SHP77 treated with DMSO at 0.1 percent for 48 hours (cell line): ENCODE measurements at places on chromosomes 6 and 20.

- peak; percentile 88 for DNase-seq
Observed at GRCh38 chr20:8756410-8756809, 312.5 kb upstream of the PLCB4 start.

- DNase-seq: no peak
Observed at GRCh38 chr20:44733341-44734069, 12.2 kb upstream of the KCNK15 start.

GRCh38 chr6:39416026-39416425 is 93.5 kb upstream of the KCNK16 start:
- no peak for DNase-seq

- DNase-seq: no peak
Observed at GRCh38 chr20:62896526-62896925, 29.8 kb downstream of the DIDO1 start.

DNA sequence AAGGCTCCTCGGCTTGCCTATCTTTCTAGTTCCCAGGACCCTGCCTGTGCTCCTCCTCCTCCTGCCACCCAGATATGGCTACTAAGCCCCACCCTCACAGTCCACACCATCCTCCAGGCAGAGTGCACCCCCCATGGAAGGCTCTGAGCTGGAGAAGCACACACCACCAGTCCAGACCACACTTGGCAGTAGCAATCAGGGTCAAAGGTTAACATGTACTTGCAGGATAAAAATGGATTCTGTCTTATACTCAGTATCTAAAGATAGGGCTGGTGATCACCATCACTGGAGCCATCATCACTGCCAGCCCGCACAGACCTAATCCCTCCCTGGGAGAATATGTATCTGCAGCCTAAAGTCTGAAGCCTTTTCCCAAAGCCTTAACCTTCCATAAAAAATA is 83.4 kb downstream of the PRKN start:
- DNase-seq: no peak

- no peak for DNase-seq
Observed at GRCh38 chr6:90135667-90136066, 161.0 kb downstream of the BACH2 start.

DNA sequence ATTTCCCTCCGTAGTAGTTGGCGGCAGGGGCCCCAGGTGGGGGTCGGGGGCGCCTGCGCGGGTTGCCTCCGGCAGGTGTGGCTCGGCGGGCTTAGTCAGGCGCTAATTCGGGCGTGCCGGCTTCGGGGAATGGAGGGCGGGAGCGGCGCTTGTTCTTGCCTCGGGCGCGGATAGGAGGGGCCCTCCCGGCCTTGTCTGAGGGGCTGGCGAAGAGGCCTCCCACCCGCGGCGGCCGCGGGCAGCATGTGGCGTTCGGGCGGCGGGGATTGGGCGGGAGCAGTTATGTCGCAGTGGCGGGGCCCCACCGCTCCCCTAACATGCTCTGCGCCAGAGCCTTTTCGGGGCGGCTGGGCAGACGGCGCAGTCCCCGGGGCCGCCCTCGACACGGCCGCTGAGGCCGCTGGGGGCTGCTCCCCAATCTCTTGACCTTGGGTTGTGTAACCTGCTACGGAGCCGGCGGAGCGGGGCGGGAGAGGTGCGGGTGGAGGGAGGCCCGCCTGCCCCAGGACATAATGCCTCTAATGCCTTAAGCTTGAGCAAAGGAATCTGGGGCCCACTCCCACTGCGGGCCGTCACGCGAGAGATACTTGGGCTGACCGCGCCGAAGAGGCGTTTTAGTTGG is 1.1 kb downstream of the AMD1 start:
- DNase-seq: no peak

GRCh38 chr6:70281923-70282311 is 21.0 kb downstream of the COL9A1 start:
- DNase-seq: no peak

- DNase-seq: no peak
Observed at GRCh38 chr20:63908008-63908682, 13.2 kb downstream of the DNAJC5 start.

- no peak for DNase-seq
Observed at GRCh38 chr20:37365760-37366638, 20.1 kb downstream of the SRC start.

GRCh38 chr20:56299362-56299761 is 50.8 kb downstream of the MC3R start:
- no peak for DNase-seq

DNA sequence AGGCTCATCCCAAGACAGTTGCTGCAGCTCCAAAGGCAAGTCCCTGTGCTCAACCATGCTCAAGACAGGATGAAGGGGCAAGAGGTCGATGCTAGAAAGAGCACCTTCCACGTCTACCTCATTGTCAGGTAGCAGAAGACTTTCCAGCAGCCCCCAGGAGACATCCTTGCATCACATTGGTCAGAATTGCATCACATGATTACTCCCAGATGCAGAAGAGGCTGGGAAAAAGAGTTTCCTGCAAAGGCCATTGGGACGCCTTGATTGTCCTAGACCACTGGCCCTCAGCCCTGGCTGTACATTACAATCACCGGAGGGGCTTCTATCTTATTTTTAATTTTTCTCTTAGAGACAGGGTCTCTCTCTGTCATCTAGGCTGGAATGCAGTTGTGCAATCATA is 17.3 kb upstream of the ZNF334 start:
- no peak for DNase-seq

DNA sequence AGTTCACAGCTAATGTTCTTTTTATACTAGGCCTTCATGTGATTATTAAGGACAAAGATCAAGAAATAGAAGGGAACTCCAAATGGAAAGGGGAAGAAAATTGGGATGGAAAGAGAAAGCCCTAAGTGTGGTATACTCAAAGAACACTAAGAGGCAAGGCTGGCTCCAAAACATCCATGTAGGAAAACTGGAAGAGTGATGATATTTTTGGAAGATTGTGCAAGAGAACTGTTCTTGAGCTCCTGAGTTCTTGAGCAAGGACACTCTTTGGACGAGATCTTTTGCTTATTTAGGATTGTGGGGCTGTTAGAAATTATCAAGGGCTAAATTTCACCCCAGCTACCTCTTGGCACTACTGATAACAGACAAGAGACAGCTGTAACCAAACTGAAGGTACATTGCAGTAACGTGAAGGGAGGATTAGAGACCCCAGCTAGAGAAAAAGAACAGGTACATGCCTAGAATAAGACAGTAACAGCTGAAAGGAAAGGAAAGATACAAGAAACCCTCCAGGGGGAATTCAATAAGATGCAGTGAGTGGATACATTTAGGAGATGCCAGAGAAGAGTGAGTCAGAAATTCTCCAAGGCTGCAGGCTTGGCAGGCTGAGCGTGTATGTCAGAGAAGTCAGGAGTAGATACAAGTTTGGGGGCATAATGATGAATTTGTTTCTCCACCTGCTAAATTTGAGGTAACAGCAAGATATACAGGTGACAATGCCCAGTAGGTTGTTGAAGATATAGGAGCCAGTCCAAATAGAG is 69.7 kb downstream of the CBLN4 start:
- DNase-seq: no peak

DNA sequence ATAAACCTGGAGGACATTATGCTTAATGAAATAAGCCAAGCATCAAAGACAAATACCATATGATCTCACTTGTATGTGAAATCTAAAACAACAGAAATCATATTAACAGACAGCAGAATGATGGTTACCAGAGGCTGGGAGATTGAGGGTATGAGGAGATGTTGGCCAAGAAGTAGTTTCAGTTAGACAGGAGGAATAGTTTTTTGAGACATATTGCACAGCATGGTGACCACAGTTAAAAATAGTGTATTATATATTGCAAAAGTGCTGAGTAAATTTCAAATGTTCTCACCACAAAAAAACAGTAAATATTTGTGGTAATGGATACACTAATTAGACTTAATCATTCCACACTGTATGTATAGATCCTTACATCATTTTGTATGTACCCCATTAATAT is 1.8 kb downstream of the GABRR1 start:
- no peak for DNase-seq

DNA sequence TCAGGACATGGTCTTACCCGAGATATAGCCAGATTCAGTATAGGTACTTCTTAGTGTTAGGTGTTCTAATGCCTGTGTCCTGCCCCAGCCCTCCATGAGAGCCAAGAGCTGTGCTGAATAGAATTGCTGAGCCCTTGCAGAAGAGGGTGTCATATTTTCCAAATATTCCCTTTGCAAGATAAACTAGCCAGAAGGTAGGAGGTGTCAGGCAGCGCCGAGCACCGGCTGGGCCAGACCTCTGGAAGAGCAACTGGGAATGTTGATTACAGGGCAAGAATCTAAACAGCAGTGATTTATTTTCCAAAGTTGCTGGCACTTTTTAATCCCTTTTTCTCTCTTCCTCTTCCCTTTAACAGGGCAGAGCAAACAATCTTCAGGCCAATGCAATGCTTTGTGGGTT is 37.1 kb upstream of the EZR start:
- DNase-seq: no peak

- DNase-seq: no peak
Observed at GRCh38 chr20:34703424-34704176, 544 bp upstream of the TP53INP2 start.

DNA sequence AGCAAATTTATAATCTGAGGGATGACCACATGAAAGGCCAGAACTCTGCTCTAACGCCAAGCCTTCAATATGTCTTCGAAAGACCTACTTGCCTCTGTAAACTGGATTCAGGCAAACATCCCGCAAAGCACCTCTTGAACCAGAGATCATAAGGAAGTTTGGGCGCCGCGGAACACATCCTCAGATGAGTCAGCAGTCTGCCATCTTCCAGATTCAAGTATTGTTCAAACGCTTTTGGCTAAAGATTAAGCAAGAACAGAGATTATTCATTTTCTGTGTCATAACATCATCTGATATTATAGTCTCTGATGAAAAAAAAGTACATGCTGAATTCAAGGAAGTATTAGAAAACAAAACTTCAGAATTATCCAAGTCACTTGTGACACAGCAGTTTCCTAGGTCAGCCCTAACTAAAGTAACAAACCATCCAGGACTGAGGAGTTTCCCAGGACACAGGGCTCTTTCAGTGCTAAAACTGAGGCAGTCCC is 20.8 kb downstream of the TBC1D7 start:
- no peak for DNase-seq

DNA sequence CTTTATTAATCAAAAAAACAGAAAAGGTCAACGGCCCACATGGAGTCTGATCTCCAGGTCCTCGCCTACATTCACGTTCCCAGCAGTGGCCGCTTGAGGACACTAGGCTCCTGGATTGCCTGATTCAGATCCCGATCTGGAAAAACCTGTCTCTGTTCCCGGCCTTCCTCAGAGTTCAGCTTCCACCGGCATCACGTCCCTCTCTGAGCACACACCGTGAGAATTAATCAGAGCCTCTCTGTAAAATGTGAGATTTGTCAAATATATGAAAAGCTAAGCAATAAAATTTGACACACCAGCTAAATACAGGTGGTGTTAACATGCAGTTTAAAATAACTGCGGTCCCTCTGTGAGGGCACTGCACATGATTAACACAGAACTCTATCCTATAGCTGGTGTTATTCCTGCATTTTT is 122.8 kb upstream of the COL21A1 start:
- DNase-seq: peak; percentile 70

GRCh38 chr20:57566399-57566798 is 5.5 kb downstream of the PCK1 start:
- no peak for DNase-seq

GRCh38 chr20:41316602-41317545 is 657 bp downstream of the ZHX3 start:
- no peak for DNase-seq

GRCh38 chr6:28653876-28654275 is 128.2 kb downstream of the GPX5 start:
- DNase-seq: no peak

GRCh38 chr6:112321941-112322424 is 25.1 kb upstream of the RFPL4B start:
- no peak for DNase-seq

DNA sequence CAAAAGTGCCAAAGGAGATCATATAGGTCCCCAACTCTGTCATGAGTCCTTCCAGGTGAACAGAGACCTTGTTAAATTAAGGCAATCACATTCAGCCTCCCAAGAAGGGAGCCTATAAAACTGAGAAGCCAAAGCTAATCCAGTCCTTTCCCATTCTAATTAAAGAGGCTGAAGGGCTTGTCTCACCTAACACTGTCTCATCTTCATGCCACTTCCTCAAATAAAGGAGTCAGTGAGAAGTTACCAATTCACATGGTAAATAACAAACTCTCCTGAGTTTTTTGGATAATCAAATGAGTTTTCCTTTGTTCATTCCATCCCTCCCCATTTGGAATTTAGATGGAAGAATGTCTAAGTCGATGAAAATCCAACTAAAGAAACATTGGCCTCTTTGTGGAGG is 242.8 kb downstream of the UST start:
- no peak for DNase-seq

DNA sequence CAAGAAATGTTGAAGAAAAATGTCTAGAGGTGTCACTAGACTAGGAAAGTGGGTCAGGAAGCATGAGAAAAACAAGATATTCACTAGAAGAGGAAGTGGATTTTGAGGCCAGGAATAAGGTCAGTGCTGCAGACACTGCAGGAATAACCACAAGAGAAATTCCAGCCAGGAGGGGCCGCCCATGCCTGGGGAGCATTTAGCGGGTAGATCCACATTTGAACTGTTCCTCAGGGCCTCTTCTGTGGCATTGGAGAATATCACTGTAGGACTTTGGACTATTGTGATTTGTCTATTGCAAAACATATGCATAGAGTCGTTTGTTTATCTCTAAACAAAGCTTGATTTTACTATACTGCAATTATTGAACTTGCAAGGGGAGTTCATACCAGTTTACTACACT is 49.6 kb upstream of the CCDC28A start:
- no peak for DNase-seq

DNA sequence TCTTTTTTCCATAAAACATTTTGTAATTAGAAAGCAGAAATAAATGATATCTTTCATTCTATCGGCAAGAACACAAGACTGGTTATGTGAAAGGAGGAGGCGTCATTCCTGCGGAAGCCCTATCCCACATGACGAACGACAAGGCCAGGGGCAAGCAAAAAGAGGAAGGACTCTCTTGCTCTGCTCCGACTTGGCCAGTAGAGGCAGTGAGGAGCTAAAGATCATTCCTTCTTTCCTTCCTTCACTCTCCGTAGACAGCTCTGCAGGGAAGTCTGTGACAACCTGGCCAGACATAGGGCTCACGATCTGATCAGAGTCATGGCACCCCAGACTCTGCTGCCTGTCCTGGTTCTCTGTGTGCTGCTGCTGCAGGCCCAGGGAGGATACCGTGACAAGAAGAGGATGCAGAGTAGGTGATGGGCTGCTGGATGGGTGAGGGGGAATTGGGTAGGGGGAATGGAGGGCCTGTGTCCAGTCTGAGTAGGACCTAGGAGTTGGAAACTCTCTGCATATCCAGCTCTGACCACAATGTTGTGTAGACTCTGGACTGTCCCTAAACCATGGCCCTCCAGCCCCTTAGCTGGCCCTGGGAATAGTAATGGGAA is at the start of gene WFDC10A:
WFDC10A (plus strand) TSS at position 244 of the 605 bp plus-strand sequence; CDS start at position 319, 75 bp downstream.
- no peak for DNase-seq

- no peak for DNase-seq
Observed at GRCh38 chr20:40359131-40359912, 329.7 kb downstream of the MAFB start.
